ENCODE measurements at places on chromosomes 7 and 10.

DNA sequence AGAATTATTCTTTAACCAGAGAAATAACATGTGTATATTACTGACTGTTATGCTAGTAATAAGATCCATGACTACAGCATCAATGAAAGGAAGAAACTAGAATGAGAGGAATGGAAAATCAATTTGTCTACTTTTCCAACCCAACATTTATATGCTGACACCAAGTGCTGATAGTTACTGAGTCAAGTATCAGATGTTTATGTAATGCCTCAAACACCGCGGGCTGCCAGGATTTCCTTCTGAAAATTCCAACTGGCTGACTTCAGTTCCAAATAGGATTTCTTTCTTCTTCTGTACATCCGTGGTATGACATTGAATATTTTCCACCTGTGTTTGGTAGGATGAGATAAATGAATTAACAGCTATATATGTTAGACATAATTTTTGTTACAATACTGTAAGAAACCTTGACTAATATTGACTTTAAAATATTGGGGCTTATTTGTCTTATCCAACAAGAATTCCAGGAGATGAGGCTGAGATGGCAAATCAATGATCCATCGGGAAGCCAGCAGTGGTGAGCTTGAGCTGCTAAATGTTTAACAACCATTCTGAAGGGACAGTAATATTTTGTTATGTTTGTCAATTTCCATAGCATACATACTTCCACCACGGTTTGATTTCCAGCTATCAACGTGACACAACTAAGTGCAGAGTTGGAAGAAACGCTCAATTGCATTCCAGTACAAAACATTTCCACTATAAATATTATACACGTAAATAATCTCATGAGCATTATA lies 435.2 kb upstream of the AUTS2 start:
- DNase-seq: no peak

- peak; percentile 83 for DNase-seq
Measured at GRCh38 chr7:100483090-100483721, 521 bp upstream of the NYAP1 start.

DNA sequence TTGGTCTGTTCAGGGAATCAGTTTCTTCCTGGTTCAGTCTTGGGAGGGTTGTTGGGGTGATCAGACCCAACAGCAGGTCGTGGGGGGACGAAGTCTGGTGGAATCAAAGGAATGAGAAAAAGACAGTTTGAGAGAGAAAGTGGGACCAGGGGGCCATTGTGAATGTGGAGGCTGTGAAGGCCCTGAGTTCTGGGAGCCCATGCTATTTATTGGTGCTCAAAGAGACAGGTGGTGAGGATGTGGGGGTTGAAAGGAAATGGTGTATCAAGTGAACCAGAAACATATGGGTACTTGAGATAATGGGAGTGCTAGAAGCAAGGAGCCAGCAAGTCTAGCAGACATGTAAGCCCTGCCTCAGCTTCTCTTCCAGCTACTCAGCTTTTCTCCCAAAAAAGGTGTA lies 84.1 kb downstream of the CCSER2 start:
- no peak for DNase-seq

DNA sequence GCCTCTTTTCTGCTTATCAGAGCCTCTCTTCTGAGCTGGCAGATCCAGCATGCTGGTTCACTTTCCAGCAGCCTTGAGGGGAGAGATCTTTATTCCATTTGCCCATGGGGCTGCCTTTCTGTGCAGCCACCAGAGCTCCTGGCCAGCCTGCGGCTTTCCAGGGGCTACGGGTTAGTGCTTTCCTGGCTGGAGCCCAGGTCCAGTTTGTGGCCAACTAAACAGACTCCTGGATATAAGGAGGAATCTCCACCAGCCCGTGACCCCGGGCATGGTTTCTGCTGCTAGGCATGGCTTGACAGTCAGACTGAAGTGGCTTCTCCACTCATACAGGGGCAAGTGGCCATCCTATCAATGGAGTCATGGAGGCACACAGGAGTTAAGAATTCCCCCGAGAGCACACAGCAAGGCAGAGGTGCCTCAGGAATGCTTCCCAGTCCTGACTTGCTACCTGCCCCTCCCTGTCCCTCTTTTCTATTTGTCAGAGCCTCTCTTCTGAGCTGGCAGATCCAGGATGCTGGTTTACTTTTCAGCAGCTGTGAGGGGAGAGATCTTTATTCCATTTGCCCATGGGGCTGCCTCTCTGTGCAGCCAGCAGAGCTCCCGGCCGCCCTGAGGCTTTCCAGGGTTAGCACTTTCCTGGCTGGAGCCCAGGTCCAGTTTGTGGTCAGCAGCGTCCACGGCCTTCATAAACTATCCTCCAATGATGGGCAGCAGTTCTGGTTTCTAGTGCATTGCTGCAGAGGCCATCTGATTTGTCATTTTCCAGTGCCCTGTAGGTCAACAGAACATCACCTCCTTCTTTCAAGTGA lies 35.9 kb downstream of the TSPAN15 start:
- DNase-seq: no peak

- DNase-seq: no peak
Measured at GRCh38 chr7:98057157-98057556, 49.5 kb upstream of the LMTK2 start.

GRCh38 chr7:19294619-19295018 lies 149.4 kb upstream of the FERD3L start:
- DNase-seq: no peak

Measured in stimulated activated CD4-positive, alpha-beta T cell treated with anti-CD3 and anti-CD28 coated beads, Interleukin-1b, Interleukin-23, amount 100 ng/mL, for 1 hour (primary cell).